Activated B cell treated with CpG ODN at 0.5 μM for 24 hours (primary cell): ENCODE measurements at places on chromosomes 11 and 22. TPM values are rescaled to one million over a fixed set of nuclear protein-coding genes. Genes with fewer than 3 reads are reported as not detected.

DNA sequence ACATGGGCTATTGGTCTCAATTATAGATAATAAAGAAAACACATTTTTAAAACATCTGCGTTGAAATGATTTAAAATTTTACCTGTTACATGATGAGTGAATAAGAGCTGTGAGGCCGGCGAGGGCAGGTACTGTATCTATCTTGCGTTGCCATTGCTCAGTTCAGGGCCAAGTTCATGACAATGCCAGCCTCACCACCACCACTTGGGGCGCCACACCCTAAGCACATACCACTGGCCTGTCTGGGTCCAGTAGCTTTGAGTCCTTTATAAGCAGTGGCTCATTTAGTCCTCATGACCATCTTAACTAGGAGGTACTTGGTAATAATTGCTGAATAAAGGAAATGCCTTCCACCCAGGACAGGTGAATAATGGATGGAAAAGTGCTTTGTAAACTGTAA, 14.5 kb upstream of the MB start:
- H3K4me1 ChIP-seq = peaks cover 17% of the 10 kb centered on the region
- H3K27ac ChIP-seq = no peak overlapping the region
- H3K36me3 ChIP-seq = no peaks in the 10 kb centered on the region
- H3K4me3 ChIP-seq = no peak overlapping the region
- DNase-seq = no peak
- peaks cover 23% of the 10 kb centered on the region for H3K27me3 ChIP-seq

GRCh38 chr22:36831717-36832116, 14.9 kb upstream of the PVALB start:
- no peak for DNase-seq
- peaks cover 14% of the 10 kb centered on the region for H3K4me1 ChIP-seq
- no peak overlapping the region for H3K27ac ChIP-seq

DNA sequence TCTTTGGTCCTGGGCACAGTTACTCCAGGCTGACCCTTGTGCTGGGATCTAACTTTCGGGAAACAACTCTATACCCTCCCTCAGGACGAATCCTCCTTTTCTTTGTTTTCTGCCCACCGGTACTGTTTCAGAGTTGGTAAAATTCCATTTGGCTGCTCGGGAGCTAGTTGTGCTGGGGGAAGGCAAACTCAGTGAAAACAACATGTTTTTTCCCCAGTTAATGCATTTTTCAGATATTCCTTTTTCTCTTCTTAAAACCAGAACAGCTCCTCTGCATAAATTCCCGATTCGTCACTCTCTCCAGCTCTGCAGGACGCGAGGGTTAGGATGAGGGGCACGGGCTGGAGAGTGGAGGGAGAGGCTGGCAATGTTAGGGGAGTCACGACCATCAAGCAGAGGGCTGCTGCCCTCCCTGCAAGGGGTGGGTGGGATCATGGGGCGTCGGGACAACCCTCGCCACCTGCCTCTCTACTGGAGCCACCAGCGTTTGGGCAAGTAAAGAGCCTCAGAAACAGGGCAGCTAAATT, 31.3 kb downstream of the LRRC10B start:
- DNase-seq = no peak
- peaks cover 6% of the 10 kb centered on the region for H3K4me1 ChIP-seq

GRCh38 chr11:10674911-10675440, 18.6 kb downstream of the IRAG1 start:
- DNase-seq = no peak
- H3K27me3 ChIP-seq = peaks cover 30% of the 10 kb centered on the region
- H3K36me3 ChIP-seq = no peaks in the 10 kb centered on the region
- H3K4me1 ChIP-seq = peaks cover 24% of the 10 kb centered on the region

DNA sequence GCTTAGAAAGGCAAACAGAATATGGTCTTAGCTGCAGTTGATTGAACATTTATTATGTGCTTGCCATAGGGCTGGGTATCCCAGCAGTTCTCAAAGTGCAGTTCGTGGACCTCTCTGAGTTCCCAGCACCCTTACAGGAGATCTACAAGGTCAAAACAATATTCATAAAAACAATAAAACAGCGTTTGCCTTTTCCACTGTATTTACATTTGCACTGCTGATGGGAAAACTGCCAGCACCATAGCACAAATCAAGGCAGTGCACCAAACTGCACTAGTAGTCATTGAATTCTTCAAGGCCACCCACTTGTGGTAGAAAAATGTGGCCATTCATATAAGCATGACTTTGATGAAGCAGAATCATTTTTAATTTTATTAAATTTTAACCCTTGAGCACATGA, 128.1 kb downstream of the CCDC34 start:
- no peak overlapping the region for H3K4me3 ChIP-seq
- DNase-seq = no peak
- no peak overlapping the region for H3K27ac ChIP-seq
- peaks cover 15% of the 10 kb centered on the region for H3K4me1 ChIP-seq
- no peaks in the 10 kb centered on the region for H3K36me3 ChIP-seq
- peaks cover 2% of the 10 kb centered on the region for H3K27me3 ChIP-seq

DNA sequence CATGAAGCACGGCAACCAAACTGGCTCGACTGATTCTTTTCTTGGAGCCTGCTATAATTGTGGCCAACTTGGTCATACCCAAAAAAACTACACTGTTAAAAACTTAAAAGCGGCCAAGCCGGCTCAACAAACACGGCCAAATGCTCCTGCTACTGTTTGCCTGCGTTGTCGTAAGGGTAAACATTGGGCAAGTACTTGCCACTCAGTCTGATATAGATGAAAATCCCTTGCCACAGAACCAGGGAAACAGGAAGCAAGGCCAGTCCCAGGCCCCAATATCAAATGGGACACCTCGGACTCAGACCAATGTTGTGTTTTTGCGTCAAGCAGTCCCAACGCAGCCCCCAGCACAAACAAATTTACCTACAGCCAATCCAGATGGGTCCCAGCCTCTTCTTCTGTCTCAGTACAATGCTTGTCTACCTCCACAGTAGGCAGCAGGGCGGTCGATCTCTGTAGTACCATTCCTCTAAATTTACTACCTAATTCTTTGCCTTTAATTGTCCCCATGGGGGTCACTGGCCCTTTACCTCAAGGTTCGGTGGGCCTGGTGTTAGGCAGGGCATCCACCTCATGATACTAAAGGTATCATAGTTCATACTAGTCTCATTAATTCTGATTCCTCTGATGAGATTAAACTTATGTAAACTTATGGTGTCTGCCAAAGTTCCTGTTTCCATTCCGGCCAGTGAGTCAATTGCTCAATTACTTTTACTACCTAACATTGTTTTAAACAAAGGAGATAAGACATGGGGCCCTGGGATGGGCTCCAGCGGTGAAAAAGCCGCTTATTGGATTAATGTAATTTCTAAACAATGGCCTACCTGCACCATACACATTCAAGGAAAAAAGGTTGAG, 3.7 kb upstream of the COMT start:
- no peak overlapping the region for H3K27ac ChIP-seq
- H3K36me3 ChIP-seq = peaks cover 32% of the 10 kb centered on the region
- H3K4me1 ChIP-seq = peaks cover 22% of the 10 kb centered on the region

MS4A8 gene
- total RNA-seq = not detected in 2 replicates
